ENCODE measurements at places on chromosomes 12 and 14.
A peak's percentile ranks its signal among the peaks of the same experiment; 100 is the strongest.

DNA sequence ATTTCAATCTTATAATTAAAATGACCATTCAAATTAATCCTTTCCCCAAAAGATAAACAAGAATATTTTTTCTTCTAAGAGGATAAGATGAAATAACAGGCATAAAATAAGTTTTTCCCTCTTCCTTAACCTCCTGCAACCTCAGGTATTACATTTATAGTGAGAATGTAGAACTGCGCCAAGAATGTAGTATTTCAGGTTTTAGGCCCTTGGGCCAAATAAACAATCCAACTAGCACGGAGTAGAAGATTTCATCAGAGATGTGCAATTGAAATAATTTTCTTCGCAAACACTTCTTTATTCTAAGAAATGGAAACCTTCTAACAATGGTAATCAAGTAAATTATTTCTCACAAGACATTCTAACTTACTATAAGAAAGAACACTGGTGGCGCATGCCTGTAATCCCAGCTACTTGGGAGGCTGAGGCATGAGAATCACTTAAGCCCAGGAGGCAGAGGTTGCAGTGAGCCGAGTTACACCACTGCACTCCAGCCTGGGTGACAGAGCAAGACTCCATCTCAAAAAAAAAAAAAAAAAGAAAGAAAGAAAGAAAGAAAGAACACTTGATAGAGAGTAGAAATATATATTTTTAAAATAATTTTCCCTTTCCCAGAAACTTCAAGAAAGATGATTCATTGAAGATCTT lies 100.8 kb downstream of the TAOK3 start:
- no peak for DNase-seq

GRCh38 chr12:105449431-105449830 lies 118.9 kb downstream of the C12orf75 start:
- no peak for DNase-seq

DNA sequence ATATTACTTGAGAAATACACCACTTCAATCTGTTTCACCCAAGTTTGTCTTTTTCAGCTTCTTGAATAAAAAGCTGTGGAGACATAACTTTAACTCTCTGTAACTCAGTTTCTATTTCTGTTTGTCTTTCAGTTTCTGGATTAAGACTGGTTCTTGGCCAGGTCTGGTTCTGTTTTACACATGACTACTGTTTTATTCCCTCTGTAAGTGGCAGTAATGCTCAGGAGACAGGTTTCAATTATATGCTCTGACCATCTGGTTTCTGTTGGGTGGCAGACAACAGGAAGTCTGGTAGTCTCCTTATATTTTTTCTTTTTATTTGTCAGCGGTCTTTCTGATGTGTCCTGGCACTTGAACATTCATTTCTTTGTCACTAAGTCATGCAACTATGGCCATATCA lies 102.9 kb downstream of the RPS29 start:
- no peak for DNase-seq

- DNase-seq, result no peak
These were observed 459.4 kb downstream of the ETNK1 start for GRCh38 chr12:23084236-23084995.

GRCh38 chr12:53414756-53415417 lies 8.8 kb upstream of the AMHR2 start:
- DNase-seq, result no peak

DNA sequence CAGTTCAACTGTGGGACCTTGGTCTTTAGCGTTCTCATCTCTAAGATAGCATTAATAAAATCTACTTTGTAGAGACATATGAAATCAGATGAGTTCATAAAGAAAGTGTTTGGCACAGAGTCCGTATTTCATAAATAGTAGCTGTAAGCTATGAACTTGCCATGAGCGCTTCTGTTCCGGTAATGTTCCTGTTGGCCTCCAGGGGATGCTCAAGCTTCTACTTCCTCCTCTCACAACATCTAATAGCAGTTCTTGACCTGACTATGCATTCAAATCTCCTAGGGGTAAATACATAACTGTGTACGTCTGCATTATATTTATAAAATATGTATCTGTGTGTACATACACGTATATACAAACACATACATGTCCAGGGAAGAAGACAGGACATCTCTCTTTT lies 288.2 kb upstream of the TMPO start:
- no peak for DNase-seq

GRCh38 chr12:85279449-85280164 lies 413 bp upstream of the ALX1 start:
- DNase-seq, result no peak

DNA sequence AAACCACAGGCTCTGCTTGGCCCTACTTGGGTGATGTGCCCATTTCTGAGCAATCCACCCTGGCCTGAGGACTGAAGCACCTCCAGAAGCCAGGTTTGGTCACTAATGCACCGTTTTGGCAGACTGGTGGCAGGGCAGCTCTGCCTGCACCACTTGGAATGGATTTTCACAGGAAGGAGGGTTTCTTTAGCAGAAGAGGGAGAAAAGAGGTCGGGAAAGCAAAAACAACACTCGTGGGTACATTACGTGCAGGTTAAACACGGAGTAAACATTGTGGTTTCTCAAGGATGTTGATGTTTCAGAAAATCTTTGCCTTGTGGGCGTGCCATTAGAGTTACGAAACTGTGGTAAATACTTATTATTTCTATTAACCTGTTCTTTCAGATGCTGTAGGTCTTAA lies 70.8 kb downstream of the KCNA5 start:
- no peak for DNase-seq

GRCh38 chr14:104149278-104149595 lies 10.8 kb downstream of the KIF26A start:
- DNase-seq, result no peak

DNA sequence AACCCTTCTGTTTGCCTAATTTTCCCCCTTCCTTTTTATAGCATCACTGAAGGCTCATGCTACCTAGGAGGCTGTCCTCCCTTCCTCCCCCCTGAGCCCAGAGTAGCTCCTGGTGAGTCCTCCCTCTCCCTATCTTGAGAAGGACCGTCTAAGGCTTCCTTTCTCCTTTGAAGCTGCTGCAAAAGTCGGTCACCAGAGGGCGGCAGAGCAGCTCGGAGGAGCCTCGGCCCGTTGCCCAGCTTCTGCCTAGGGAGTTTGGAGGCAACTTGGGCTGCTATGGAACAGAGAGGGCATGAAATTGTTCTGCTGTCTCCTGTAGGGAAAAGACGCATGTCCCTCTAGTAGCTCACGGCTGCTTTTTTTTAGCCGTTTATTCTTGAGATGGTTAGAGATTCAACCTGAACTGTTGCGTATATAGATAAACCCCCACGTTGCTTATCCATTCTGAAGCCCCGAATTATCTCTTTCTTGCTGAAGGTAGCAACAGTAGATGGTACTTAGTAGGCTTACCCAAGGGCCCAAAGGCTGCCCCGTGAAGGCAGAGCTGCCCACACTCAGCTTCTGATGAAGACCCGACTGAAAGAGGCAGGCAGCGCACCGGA lies 5.7 kb downstream of the WNT5B start:
- DNase-seq, result peak; percentile 45

GRCh38 chr12:119512772-119513497 lies 80.6 kb upstream of the TMEM233 start:
- DNase-seq, result no peak

DNA sequence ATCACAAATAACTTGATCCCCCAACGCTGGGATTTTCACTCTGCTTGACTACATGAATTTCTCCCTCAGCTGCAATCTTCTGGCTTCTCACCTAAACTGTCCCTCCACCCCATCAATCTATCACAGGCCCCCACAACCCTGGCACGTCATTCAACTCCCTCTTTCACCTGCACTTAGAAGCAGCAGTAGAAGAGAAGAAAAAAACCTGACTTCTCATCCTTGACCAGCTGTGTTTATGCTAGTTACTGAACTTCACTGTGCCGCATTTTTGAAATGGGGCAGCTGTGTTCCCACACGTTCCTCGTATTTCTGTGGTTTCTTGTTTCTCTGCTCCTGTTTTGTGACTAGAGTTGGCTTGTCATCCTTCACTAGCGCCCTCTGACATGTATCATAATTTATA lies 35.0 kb downstream of the ITPR2 start:
- no peak for DNase-seq

DNA sequence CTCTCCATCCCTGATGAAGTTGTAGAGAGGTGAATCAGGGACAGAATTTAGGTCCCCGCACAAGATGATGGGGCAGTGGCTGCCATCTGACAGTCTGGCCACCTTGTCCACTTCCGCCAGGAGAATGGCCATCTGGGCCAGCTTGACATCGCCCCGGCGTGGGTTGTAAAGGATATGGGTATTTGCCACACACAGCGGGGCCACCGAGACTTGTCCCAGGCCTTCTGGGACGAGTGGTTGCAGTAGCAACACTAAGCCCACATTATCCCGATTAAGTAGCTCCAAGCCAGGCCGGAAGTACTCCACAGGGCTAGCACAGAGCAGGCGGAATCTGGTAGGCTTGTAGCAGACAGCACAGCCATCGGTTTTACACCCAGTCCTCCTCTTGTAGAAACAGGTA lies 6.2 kb downstream of the ANGEL1 start:
- no peak for DNase-seq

DNA sequence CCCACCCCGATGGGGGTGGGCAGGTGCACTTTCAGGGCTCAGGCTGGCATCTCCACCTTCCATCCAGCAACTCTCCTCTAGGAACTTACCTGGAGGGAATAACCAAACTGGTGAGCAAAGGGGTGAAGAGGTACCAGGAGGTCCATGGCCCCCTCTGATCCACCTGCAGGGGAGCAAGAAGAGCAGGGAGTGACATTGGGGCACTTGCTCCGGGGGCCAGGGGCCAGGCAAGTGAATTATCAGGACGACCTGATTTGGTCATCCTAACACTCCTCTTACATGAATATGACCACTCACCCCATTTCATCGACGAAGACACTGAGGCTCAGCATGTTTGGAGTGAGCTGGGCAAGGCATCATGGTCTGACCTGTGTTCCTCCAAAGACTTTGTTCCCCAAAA lies 6.0 kb downstream of the DIO3 start:
- no peak for DNase-seq

DNA sequence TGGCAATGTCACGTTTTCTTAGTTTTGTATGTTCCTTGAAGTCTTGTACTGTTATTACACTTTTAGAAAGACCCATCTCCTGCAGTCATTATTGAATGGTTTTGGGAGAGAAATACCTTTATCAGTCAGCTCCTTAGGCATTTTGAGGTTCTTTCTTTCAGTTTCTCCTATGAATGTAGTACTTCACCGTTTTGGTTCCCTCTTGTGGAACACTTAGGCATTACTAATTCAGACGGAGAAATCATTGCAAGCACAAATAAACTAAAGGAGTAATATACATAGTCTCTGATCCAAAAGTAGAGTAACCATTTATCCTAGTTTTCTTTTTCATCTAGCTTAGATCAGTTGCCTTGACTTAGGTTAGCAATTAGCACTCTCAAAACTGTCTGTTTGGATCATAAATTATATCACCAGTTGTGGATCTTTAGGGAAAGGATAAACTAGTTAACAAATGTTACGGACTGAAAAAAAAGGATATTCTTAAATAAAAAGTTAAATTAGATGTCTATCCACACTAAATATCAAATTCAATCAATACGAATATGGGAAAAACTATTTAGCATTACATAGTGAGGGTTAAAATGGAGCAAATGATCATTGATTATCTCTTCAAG lies 1538.3 kb upstream of the SEL1L start:
- no peak for DNase-seq

GRCh38 chr14:100592972-100593371 lies 5.8 kb upstream of the BEGAIN start:
- no peak for DNase-seq

DNA sequence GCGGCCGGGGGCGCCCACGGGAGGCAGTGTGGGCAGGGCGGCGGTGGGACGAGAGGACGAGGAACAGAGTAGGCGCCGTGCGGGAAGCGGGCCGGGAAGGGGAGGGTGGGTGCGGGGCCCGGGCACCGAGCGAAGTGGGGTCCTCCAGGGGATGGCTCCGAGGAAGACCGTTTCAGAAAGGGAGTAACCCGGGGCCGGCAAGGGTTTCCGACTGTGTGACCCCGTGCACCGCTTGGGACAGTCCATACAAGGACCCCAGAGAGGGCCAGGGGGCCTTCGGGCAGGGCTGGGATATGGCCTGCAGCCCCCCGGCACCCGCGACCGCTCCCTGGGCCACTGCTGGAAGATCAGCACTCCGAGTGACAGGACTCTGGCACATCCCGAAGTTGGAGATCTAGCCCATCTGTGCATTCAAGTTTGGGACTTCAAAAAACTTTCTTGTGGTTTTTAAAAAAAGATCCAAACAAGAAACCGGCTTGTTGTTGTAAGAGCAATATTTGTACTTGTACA lies 448 bp downstream of the TSPAN9 start:
- no peak for DNase-seq

DNA sequence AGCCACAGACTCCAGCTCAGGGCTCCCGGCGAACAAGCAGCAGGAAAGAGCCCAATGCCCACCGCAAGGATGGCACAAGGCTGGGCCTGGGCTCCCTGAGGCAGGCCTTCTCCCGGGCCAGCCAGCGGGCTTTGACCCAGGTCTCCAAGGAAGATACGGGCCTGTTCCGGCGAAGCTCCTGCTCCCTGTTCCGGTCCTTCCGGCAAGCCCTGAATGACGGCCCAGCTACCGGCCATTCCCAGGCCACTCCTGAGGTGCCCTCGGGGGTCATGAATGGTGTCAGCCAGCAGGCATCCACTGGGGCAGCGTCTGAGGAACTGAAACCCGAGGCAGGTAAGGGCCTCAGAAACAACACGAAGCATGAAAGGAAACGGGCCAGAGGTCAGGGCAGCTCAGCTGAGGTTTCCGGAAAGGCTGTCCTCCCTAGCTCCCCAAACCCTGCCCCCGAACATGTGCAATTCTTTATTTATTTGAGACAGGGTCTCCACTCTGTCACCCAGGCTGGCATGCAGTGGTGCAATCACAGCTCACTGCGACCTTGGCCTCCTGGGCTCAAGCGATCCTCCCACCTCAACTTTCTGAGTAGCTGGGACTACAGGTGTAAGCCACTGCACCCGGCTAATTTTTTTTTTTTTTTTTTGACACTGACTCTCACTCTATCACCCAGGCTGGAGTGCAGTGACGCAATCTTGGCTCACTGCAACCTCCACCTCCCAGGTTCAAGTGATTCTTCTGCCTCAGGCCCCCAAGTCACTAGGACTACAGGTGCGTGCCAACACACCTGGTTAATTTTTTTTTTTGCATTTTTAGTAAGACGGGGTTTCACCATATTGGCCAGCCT lies 6.0 kb downstream of the EXOC3L4 start:
- no peak for DNase-seq

GRCh38 chr14:87999277-87999676 lies 5.7 kb upstream of the GPR65 start:
- no peak for DNase-seq

GRCh38 chr14:21840765-21841164 lies 167.1 kb upstream of the OR4E1 start:
- no peak for DNase-seq

DNA sequence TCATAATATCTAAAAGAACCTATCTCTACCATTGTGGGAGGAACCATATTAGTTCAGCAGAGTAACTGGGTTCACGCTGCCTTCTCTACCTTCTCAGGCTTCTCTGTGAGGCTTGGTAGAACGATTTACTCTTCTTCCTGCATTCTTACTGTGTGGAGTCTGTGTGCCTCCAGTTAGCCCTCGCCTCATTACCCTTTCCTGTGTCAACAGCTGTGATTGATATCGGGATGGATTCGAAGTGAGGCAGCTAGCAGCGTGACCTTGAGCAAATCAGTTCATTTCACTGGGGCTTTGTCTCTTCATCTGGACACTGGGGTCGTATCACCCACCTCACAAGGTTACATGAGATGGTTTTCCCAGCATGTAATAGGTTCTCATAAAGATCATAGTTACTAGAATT lies 4.6 kb upstream of the VRK1 start:
- no peak for DNase-seq

All from CD4-positive, alpha-beta T cell (primary cell).